Hematopoietic multipotent progenitor cell treated with erythropoietin and hydrocortisone succinate and interleukin-3 and kit ligand, for 8 days (in vitro differentiated cells): ENCODE measurements at places on chromosomes 6 and 20.

GRCh38 chr6:168206186-168206585 is 113.4 kb downstream of the DACT2 start:
- DNase-seq = no peak

DNA sequence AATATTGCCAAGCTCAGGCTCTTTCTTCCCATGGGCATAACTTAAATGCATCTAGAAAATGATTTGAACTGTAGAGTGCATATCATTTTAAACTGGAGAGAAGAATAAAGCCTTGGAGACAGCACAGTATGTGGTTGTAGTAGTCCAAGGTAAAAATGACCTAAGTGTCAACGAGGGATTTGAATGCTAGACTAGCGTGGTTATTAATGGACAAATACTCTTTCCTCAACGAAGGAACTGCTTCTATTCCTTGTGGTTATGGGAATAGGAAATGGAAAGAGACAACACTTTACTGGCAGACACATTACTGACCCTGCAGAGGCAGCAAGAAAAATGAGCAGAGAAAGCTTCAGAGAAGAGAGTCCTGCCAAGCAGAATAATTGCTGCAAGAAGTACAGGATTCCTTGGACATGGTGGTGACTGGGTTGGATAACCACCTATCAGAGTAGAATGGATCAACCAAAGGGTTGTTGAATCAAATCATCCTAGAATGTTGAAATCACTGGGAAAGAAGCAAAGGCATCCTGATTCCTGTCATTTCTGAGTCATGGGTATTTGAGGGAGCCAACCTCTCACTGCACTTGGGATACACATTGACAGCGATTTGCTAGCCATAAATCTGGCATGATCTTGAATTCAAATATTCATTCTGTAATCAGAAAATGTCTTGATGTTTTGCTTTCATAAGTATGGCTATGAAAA is 258.1 kb upstream of the EPHA7 start:
- no peak for DNase-seq

GRCh38 chr20:50523552-50524167 is 13.5 kb downstream of the PTPN1 start:
- no peak for DNase-seq

DNA sequence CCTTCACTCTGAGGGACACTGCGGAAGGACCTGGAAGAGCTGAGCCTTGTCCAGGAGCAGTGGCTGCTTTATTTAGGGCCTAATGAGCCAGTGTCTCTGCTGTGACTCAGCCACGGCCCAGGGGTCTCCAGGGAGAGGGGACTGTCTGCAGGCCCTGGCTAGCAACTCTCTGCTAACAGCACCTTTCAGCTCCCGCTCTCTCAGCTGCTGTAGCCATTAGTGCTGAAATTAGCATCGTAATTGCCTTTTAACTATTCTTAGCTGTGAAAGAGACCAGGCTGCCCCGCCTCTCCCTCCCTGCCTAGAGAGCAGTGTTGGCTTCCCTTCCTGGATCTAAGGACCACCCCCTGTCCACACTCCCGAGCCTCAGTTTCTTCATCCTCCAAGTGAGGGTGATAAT is 53.1 kb upstream of the SLC32A1 start:
- no peak for DNase-seq

- DNase-seq = no peak
Measured at GRCh38 chr6:164412566-164412965, 896.8 kb downstream of the C6orf118 start.

GRCh38 chr20:7741866-7742265 is 198.4 kb downstream of the HAO1 start:
- DNase-seq = no peak

- peak; percentile 43 for DNase-seq
Measured at GRCh38 chr6:159687341-159687740, 5.7 kb downstream of the SOD2 start.

GRCh38 chr6:44725070-44725469 is 337.6 kb downstream of the CDC5L start:
- DNase-seq = no peak

DNA sequence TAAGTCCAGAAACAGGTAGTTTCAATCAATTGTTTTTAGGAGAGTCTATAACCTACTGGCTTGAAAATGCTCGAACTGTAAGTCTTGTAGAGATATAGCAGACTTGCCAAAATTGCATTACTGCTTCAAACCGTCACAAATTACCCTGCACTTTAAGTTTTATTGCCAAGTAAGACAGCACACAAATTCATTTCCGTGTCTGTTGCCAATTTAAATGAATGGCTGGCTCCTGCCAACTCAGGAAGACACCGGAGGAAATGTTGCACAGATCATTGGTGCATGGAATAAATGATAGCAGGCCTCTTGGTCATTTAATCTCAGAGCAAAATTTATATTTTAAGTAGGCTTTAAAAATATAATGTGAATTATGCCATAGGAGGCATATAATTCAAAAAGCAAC is 438.1 kb downstream of the HACE1 start:
- no peak for DNase-seq

GRCh38 chr6:98215531-98215930 is 618.8 kb upstream of the POU3F2 start:
- DNase-seq = no peak

- DNase-seq = no peak
Measured at GRCh38 chr6:14713008-14713960, 532.6 kb upstream of the JARID2 start.

DNA sequence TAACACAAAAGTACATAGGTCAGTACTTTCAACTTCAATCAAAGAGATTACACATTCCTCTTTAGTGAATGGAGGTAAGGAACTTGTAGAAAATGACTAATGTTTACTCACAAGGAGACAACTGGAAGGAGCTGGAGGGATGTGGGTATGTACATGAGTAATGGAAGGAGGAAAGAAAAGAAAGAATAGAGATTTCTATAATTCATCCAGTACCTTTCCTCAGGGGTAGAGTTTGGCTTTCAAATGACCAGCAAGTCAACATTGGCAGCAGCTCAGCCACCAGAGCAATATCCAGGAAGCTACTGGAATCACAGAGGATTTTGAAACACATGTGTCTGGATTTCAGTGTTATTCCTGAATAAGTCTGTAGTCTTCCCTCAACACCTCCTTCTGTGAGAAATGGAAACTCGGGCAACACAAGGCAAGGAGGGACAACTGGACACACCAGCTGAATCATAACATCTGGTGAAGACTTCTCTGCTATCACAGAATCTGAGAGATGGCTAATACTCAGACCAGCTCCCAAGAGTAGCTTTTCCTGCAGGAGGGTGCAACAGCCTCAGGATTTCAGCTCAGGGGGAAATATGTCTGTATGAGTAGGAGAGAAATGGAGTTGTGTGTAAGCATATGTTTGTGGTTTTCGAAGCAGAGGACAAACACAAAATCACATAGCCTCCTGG is 98.8 kb downstream of the HAO1 start:
- no peak for DNase-seq

GRCh38 chr6:146901940-146902816 is 302.0 kb upstream of the STXBP5 start:
- peak; percentile 71 for DNase-seq

DNA sequence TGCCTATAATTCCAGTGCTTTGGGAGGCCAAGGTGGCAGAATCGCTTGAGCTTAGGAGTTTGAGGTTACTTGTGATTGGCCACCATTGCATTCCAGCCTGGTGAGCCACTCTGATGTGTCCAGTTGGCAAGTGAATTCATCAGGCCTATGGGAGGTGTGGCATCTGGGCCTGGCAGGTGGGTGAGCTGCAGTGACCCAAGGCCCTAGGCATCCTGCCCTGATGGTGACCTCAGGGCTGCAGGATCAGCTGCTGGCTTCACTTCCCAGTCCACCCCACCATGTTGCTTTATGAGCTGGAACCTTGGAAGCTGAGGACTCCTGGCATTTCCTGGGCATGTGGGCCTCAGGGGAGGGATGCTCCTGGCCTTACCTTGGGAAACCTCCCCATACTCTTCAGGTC is 20.5 kb downstream of the RSPH9 start:
- DNase-seq = no peak

DNA sequence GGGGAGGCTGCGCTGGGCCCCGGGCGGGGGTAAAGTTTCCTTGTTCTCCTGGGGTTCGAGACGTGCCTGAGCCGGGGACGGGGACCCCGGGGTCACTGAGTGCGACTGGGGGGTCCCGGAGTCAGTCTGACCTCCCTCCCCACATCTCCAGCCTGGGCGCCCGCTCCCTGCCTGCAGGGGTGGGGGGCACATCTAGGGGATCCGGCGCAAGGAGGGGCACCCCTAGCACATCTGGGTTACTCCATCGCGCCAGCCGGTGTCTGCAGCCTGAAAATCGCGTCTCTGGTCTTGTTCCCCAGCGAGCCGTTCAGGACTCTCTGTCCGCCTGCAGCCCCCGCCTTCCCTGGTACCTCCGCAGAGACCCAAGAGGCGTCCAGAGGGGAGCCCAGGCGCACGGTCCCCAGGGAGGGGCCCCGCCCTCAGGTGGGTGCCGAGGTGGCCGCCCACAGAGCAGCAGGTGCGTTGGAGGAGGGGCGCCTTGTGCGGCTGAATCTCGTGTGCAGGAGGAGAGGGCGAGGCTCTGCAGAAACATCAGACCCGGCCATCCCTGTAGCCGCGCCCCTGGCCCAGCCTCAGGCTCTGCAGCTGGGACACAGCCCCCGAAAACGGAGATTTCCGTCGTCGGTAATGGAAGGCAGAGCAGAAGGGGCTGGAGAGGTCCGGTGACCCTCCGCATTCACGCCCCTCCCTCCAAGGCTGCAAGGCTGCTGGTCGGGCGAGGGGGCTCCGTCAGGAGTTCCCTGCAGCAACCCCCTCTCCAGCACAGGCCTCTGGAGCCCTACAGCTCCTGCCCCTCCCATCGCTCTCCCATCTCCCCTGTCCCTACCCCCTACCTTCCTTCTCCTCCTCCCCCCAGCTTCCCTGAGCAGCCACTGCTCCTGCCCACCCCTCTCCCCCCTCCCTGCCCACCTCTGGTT is 628 bp upstream of the CHRNA4 start:
- DNase-seq = no peak

- DNase-seq = no peak
Measured at GRCh38 chr6:29734046-29735018, 11.1 kb downstream of the HLA-F start.

GRCh38 chr6:117555262-117555849 is 47.0 kb downstream of the GOPC start:
- DNase-seq = no peak

DNA sequence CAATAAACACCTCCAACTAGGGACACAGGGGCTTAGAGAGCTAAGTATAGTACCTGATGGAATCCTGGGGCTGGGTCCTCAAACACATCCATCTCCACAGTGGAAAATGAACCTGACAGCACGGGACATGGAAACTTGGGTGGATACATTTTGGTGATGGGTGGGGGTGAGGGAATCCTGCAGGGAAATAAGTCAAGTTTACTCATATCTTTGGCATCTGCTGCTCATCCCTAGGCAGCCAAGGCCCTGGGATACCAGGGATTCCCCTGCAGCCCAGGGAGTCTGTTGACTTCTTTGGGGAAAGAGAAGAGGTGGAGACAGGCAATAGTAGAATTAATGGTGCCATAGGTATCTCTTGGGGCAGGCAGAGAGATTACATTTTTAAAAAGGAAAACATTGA is 6.6 kb downstream of the APOBEC2 start:
- DNase-seq = no peak

DNA sequence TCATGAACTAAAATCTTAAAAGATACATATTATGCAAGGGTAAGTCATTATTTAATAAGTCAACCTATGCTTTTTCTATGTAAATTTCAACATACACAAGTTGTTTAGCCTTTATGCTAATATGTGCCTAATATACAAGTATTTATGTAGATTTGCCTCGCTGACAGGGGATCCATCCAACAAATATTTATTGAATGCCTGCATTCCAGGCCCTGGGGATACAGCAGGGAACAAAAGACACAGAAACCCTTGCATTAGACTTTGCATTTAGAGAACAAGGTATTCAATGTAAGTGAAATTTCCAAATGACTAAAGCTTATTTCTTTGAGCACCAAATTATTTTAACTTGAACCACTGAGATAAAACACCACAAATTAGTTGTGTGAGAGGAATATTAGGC is 19.1 kb downstream of the SERINC1 start:
- DNase-seq = no peak

DNA sequence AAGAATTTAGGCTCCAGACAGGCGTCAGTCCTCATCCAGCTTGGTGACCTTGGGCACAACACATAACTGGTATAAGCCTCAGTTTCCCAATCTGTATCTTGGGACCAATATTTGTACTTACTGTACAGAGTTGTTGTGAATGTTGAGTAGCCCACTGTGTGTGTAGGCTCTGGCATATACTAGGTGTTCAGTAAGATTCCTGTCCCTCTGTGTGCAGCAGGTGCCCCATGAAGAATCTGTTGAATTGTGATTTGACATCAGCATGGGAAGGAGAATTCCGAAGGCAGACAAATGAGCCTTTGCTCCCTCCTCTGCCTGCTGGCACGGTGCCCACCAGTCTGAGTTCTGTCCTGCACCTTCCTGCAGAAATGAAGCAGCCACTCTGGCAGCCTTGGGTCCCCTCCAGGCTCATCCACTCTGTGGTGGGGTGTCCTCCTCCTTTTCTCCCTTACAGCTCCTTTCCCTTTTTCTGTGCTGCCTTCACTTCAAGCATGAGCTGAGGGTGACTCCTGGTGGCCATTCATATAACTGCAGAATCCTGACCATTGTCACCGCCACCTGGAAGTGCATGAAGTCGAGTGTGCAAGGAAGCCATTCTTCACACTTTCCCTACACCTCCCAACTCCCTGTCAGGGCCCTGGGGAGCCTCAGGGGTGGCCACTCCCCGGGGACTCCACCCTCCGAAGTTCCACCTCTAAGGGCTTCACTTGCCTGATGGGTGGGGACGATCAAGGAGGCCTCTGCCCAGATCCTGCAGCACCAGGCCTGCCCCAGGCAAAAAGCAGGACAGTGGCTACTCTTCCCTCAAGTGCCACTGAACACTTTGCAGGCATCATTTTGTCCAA is 48.2 kb downstream of the MRPL14 start:
- DNase-seq = peak; percentile 86

GRCh38 chr6:125340175-125340835 is 38.5 kb upstream of the HDDC2 start:
- no peak for DNase-seq

GRCh38 chr6:149963212-149963461 is 606 bp upstream of the ULBP1 start:
- peak; percentile 73 for DNase-seq

- DNase-seq = no peak
Measured at GRCh38 chr20:49526568-49526967, 41.4 kb downstream of the PTGIS start.

- DNase-seq = no peak
Measured at GRCh38 chr20:13278812-13279570, 57.9 kb downstream of the ISM1 start.

DNA sequence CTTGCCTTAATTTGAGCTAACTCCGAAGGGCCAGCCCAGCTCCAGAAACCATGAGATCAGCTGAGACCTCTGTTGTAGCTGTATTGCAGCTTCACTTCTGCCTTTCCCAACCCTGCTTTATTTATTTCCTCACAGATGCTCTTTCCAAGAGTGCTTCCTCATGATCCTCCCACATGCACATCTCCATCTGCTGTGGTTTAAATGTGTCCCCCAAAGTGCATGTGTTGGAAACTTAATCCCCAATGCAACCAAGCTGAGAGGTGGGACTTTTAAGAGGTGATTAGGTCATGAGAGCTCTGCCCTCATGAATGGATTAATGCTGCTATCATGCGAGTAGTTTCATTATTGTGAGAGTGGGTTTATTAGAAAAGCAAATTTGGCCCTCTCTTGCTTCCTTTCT is 164.4 kb upstream of the TAB2 start:
- DNase-seq = no peak
